Heart left ventricle (tissue), 16 donors: ENCODE measurements at places on chromosomes 1 and 21. TPM values are rescaled to one million over a fixed set of nuclear protein-coding genes. Genes with fewer than 3 reads are reported as not detected.

The CITED4 gene
- total RNA-seq = 39.8 TPM

The LDLRAD1 gene
- not detected for total RNA-seq

The UBL4B gene
- not detected for total RNA-seq

The CD164L2 gene
- total RNA-seq = not detected

The PLD5 gene
- total RNA-seq = not detected

The INAVA gene
- not detected for total RNA-seq

The ANGPTL3 gene
- not detected for total RNA-seq

The MARCKSL1 gene
- total RNA-seq = 10.1 TPM

The LDLRAD2 gene
- not detected for total RNA-seq

The CNTN2 gene
- not detected for total RNA-seq

The LHX8 gene
- total RNA-seq = not detected

The OR10J1 gene
- total RNA-seq = not detected

The BEND5 gene
- 4.2 TPM for total RNA-seq

The TTLL10 gene
- total RNA-seq = 0.32 TPM

The FAM163A gene
- 0.16 TPM for total RNA-seq

The WNT2B gene
- 3.4 TPM for total RNA-seq

The LCE1E gene
- not detected for total RNA-seq

The SYTL1 gene
- 1.8 TPM for total RNA-seq

The TRNP1 gene
- 52.4 TPM for total RNA-seq

The RHCE gene
- total RNA-seq = 0.85 TPM

The TMEM200B gene
- 1.1 TPM for total RNA-seq

- H3K36me3 ChIP-seq = peaks cover 91% of the 10 kb centered on the region
- no peak overlapping the region for H3K4me3 ChIP-seq
- DNase-seq = no peak
These were observed 17.9 kb downstream of the LGALS8 start for GRCh38 chr1:236541710-236542109.

DNA sequence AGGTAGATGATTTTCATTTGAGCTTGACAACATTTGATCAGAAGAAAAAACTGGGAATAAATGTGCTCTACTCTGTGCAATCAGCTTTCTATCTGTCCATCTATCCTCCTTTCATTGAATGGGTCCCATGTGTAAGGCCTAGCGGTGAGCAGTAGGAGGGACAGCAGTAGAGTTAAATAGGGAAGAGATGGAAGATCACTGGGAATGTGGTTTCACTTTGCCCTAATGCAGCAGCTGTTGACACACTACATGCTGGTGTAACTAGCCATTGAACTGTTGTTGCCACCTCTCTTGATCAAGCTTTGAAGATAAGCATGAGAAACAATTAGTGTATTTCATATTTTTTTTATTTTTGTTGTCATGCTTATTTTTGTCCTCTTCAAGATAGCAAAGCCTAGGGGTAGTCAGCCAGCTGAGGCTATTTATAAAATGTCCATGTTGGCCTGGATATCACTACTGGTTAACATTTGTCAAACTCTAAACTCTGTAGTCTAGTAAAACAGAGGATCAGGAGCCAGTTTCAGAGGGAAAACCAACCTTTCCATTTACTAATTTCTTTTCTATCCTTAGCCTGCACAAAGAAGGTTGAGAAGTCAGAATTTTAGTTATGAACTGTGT lies 41.9 kb downstream of the CACNA1E start:
- no peaks in the 10 kb centered on the region for H3K27me3 ChIP-seq
- H3K4me1 ChIP-seq = no peaks in the 10 kb centered on the region
- DNase-seq = no peak

GRCh38 chr1:215076322-215076721 lies 6.2 kb upstream of the KCNK2 start:
- H3K4me3 ChIP-seq = no peak overlapping the region
- H3K36me3 ChIP-seq = no peaks in the 10 kb centered on the region
- no peak overlapping the region for H3K27ac ChIP-seq
- H3K27me3 ChIP-seq = peaks cover 3% of the 10 kb centered on the region

- H3K4me3 ChIP-seq = no peak overlapping the region
- no peaks in the 10 kb centered on the region for H3K27me3 ChIP-seq
- H3K36me3 ChIP-seq = no peaks in the 10 kb centered on the region
- no peak overlapping the region for H3K27ac ChIP-seq
These were observed 10.9 kb downstream of the LRP8 start for GRCh38 chr1:53316766-53317581.

- no peak overlapping the region for H3K27ac ChIP-seq
- no peaks in the 10 kb centered on the region for H3K36me3 ChIP-seq
- no peak for DNase-seq
- H3K4me3 ChIP-seq = no peak overlapping the region
- H3K4me1 ChIP-seq = no peaks in the 10 kb centered on the region
These were observed 17.3 kb upstream of the FMN2 start for GRCh38 chr1:240074422-240074821.

DNA sequence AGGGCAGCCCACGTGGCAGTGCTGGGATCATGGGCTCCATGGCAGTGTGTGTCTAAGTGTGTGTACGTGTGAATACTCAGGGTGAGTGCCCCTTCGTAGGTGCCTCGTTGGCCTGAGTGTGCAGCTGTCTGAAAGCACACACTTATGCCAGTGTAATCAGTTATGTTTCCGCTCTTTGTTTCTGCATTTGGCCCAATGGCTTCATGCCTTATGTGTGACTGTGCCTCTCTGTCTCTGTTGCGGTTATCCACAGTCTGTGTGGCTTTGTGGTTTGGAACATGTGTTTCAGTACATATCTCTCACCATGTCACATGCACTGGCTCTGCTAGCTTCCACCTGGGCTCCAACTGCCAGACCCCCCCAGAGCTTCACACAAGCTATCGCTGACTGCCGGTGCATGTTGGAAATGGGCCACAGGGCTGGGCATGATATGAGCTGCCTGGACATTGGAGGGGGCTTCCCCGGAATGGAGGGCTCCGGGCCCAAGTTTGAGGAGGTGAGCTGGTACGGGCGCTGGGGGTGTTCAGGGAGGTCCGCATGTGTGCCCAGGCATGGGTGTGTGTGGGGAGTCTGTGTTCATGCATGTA lies 70.3 kb upstream of the TINAGL1 start:
- no peaks in the 10 kb centered on the region for H3K36me3 ChIP-seq
- H3K4me1 ChIP-seq = no peaks in the 10 kb centered on the region
- H3K27ac ChIP-seq = no peak overlapping the region
- peaks cover 5% of the 10 kb centered on the region for H3K27me3 ChIP-seq
- DNase-seq = no peak

GRCh38 chr21:39132248-39132647 lies 51.0 kb downstream of the PSMG1 start:
- no peak overlapping the region for H3K4me3 ChIP-seq
- no peaks in the 10 kb centered on the region for H3K27me3 ChIP-seq
- DNase-seq = no peak
- H3K27ac ChIP-seq = no peak overlapping the region

DNA sequence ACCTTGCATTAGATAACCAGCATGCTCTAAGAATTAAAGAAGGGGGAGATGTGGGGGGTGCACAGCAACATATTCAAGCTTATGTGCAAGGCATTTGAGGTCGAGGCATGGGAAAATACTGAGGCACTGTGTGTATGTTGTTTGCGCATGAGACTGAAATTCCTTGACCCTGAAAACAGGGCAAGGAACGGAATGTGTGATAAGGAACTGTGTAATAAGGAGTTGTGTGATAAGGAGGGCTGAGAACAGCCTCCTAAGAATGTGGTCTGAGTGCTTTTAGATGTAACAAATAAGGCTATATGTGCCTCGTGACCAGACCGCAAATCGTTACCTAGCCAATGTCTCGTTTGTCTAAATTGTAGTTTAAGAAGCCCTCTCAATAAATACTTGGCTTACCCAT lies 26.5 kb upstream of the ITLN1 start:
- no peak overlapping the region for H3K4me3 ChIP-seq
- no peaks in the 10 kb centered on the region for H3K27me3 ChIP-seq
- no peak overlapping the region for H3K27ac ChIP-seq
- H3K4me1 ChIP-seq = no peaks in the 10 kb centered on the region

- H3K27me3 ChIP-seq = no peaks in the 10 kb centered on the region
- DNase-seq = no peak
- H3K4me3 ChIP-seq = no peak overlapping the region
- no peaks in the 10 kb centered on the region for H3K4me1 ChIP-seq
- no peak overlapping the region for H3K27ac ChIP-seq
These were observed 117.9 kb upstream of the NRIP1 start for GRCh38 chr21:15182731-15183130.

DNA sequence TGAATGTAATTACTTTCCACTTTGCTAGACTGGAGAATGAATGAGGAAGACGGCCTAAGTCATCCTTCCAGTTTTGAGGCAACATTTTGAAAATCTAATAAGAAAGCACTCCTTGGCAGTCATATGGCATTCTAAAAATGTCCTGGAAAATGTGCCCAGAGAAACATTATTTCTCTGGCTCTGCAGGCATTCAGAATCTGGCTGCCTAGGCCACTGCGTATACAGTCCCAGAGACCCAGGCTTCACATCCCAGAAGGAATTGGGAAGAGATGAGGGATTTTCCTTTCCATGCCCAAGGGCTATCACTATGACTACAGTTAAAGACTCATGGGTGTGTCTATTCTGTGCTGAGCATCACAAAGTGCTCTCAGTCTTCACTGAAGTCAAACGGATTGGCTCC lies 92.9 kb downstream of the BEND5 start:
- no peak for DNase-seq
- no peaks in the 10 kb centered on the region for H3K27me3 ChIP-seq
- no peak overlapping the region for H3K4me3 ChIP-seq
- no peak overlapping the region for H3K27ac ChIP-seq

DNA sequence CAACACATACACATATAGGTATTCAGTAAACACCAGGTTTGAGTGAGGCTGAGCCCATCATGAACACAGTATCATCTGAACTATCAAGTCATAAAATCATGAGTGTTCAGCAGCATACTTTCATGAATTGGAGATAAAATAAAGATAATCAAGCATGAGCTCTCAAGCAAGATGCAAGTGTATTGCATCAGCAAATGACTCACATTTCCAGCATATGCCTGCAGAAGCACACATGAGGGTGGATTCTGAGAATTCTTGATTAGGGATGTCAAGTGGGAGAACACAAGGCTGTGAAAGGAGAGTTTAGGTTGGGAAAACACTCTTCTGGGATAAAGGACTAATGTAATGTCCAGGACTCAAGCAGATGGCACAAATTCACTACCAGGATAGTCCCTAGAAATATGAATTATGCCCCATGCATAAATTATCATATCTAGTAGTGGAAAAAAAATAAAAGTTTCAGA lies 299.2 kb downstream of the SRGAP2C start:
- H3K27me3 ChIP-seq = no peaks in the 10 kb centered on the region
- H3K4me1 ChIP-seq = no peaks in the 10 kb centered on the region
- H3K36me3 ChIP-seq = no peaks in the 10 kb centered on the region
- no peak for DNase-seq

GRCh38 chr1:40314721-40315238 lies 2.3 kb downstream of the COL9A2 start:
- DNase-seq = no peak
- H3K4me1 ChIP-seq = peaks cover 22% of the 10 kb centered on the region
- H3K27me3 ChIP-seq = peaks cover 28% of the 10 kb centered on the region

GRCh38 chr1:110542725-110543124 lies 23.8 kb upstream of the KCNA10 start:
- no peaks in the 10 kb centered on the region for H3K27me3 ChIP-seq
- H3K27ac ChIP-seq = no peak overlapping the region
- no peaks in the 10 kb centered on the region for H3K36me3 ChIP-seq
- H3K4me1 ChIP-seq = no peaks in the 10 kb centered on the region

- no peak overlapping the region for H3K4me3 ChIP-seq
- no peak for DNase-seq
- no peaks in the 10 kb centered on the region for H3K36me3 ChIP-seq
- H3K27ac ChIP-seq = no peak overlapping the region
- no peaks in the 10 kb centered on the region for H3K4me1 ChIP-seq
- no peaks in the 10 kb centered on the region for H3K27me3 ChIP-seq
These were observed 257.5 kb upstream of the PTBP2 start for GRCh38 chr1:96464066-96464465.

- H3K36me3 ChIP-seq = no peaks in the 10 kb centered on the region
- no peak overlapping the region for H3K27ac ChIP-seq
- no peaks in the 10 kb centered on the region for H3K4me1 ChIP-seq
- H3K27me3 ChIP-seq = no peaks in the 10 kb centered on the region
These were observed 32.7 kb upstream of the MTR start for GRCh38 chr1:236762410-236762809.

GRCh38 chr1:93681989-93682412 lies 364 bp upstream of the BCAR3 start:
- H3K4me1 ChIP-seq = peaks cover 48% of the 10 kb centered on the region
- no peaks in the 10 kb centered on the region for H3K27me3 ChIP-seq
- DNase-seq = no peak
- no peaks in the 10 kb centered on the region for H3K36me3 ChIP-seq

GRCh38 chr1:177615251-177615650 lies 354.6 kb downstream of the SEC16B start:
- no peak overlapping the region for H3K27ac ChIP-seq
- no peaks in the 10 kb centered on the region for H3K36me3 ChIP-seq
- H3K4me1 ChIP-seq = no peaks in the 10 kb centered on the region
- no peak for DNase-seq

GRCh38 chr1:153611356-153611755 lies 1.6 kb downstream of the S100A16 start:
- H3K27me3 ChIP-seq = no peaks in the 10 kb centered on the region
- H3K27ac ChIP-seq = no peak overlapping the region
- H3K36me3 ChIP-seq = peaks cover 15% of the 10 kb centered on the region
- peak overlapping the region; percentile 71 for H3K4me3 ChIP-seq
- H3K4me1 ChIP-seq = peaks cover 25% of the 10 kb centered on the region
- DNase-seq = no peak

- no peak overlapping the region for H3K4me3 ChIP-seq
- DNase-seq = peak; percentile 85
- no peaks in the 10 kb centered on the region for H3K27me3 ChIP-seq
- H3K27ac ChIP-seq = no peak overlapping the region
- no peaks in the 10 kb centered on the region for H3K36me3 ChIP-seq
- peaks cover 6% of the 10 kb centered on the region for H3K4me1 ChIP-seq
These were observed 19.9 kb upstream of the PPP1R15B start for GRCh38 chr1:204431310-204432184.

- H3K4me3 ChIP-seq = peak overlapping the region; percentile 56
- peak; percentile 84 for DNase-seq
- no peaks in the 10 kb centered on the region for H3K36me3 ChIP-seq
- no peaks in the 10 kb centered on the region for H3K27me3 ChIP-seq
- peaks cover 8% of the 10 kb centered on the region for H3K4me1 ChIP-seq
- H3K27ac ChIP-seq = peak overlapping the region; percentile 24
These were observed 51.2 kb upstream of the SYNC start for GRCh38 chr1:32753532-32754316.

- peak; percentile 67 for DNase-seq
- peaks cover 9% of the 10 kb centered on the region for H3K27me3 ChIP-seq
- H3K27ac ChIP-seq = no peak overlapping the region
- no peak overlapping the region for H3K4me3 ChIP-seq
- no peaks in the 10 kb centered on the region for H3K36me3 ChIP-seq
These were observed 3.3 kb upstream of the FCRL6 start for GRCh38 chr1:159798893-159799292.

GRCh38 chr21:35048706-35049617 lies at the start of gene RUNX1:
Gene RUNX1 (minus strand): TSS chr21:35049302.
- DNase-seq = peak; percentile 62
- H3K27ac ChIP-seq = no peak within 1 kb of the TSS
- no peaks in the 10 kb centered on the region for H3K36me3 ChIP-seq
- H3K4me3 ChIP-seq = peak within 1 kb of the TSS; percentile 32

GRCh38 chr1:212613440-212614335 lies 5.1 kb downstream of the ATF3 start:
- no peak overlapping the region for H3K4me3 ChIP-seq
- peaks cover 36% of the 10 kb centered on the region for H3K36me3 ChIP-seq
- peaks cover 21% of the 10 kb centered on the region for H3K4me1 ChIP-seq
- DNase-seq = no peak
- H3K27ac ChIP-seq = no peak overlapping the region
